Right renal pelvis (tissue), 4 donors: ENCODE measurements at places on chromosomes 5 and 9. TPM values are rescaled to one million over a fixed set of nuclear protein-coding genes. Genes with fewer than 3 reads are reported as not detected.

CAMK4 gene
- 5.7 TPM for polyA plus RNA-seq

SH3RF2 gene
- 4.8 TPM for polyA plus RNA-seq

GRCh38 chr9:83708515-83709158 is 879 bp upstream of the UBQLN1 start:
- no peak for DNase-seq

DNA sequence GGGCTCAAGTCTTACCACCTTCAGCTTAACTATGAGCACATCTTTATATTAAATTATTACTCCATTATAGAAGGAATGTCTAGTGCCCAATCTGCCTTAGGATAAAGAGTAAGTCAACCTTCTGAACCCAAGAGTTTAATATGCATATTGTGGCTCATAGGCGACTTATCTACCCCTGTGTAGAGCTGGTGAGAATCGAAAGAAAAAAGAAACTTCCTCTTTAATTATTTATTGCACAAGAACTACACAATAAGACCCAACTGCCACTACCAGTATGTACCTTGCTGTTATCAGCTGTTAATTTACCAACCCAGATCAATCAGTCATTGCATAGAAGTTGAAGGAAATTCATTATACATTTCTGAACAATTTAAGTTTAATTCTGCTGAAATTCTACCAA is 329.1 kb upstream of the SLC24A2 start:
- no peak for DNase-seq

GRCh38 chr9:122274055-122274454 is 9.4 kb downstream of the MRRF start:
- DNase-seq: no peak

DNA sequence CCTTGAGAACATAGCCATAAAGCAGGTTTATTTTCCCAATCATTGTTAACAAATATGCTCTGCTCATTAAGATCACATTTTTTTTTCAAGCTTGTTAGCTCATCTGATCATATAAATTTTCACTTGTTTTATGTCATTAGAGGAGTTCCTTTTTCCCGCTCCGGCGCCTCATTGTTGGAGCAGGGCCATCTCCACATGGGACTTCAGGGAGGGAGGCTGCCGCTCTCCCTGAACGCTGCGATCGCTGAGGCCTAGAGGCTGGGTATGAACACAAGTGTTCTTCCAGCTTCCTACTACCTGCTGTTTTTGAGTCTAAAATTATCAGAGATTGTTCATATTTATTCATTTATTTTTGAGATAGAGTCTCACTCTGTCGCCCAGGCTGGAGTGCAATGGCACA is 246.9 kb downstream of the MPDZ start:
- no peak for DNase-seq

DNA sequence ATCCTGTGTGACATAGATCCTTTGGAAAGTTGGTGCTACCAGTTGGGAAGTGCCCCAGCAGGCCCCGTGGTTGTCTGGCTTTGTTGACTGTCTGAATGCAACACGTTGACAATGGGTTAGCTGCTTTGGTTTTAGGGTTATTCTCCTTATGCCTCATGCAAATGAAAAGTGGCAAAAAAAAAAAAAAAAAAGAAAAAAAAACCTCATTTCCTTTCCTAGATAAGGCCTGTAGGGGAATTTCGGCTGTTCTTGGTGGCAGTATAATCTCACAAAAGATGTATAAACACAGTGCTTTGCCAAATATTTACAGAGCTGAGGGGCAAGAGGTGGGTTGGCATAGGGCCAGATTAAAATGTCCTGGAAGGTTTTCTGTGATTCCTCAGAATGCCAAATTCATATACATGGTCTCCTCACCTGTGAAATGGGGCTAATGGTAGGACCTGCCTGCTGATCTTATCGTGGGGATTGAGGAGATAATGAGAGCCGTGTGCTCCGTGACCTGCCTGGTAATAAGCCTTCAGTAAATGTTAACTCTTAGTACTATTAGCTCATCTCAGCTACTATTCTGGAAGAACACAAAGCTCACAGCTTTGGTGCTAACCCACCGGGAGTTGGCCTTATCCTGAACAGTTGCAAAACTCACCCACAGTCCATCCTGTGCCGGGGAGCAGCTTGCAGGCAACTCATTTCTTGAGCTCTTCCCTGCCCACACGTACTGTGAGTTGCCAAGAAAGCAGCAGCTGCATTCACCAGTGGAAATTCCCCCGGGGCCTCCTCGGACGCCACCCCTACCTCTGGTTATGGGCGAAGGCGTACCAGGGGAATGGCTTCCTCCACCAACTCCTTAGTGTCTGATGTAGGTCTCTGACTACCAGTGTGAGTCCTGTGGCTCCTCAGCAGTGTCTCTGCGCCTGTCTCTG is 220.3 kb downstream of the NR3C1 start:
- no peak for DNase-seq

MTREX gene
- 74.9 TPM for polyA plus RNA-seq

GRCh38 chr5:64299805-64300204 is 134.2 kb downstream of the RNF180 start:
- no peak for DNase-seq

DNA sequence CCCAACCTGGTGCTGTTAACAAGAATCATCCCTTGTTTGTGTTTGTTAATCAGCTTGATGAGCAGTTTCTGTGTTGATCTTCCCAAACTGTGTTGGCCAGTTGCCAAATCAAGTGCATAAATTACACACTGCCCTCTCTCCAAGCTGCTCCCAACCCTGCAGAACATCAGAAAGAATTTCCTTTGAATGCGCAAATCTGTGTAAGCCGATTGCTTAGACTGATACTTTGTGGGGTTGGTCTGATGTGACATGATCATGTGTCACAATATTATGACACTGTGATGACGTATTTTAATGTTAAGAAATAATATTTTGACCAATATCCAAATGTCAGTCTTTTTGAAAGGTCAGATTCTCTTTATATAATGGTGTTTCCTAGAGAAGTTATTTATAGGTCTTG is 766.4 kb upstream of the WWC1 start:
- DNase-seq: no peak

SPINK7 gene
- 0.14 TPM for polyA plus RNA-seq

- DNase-seq: no peak
Observed at GRCh38 chr5:56145511-56145910, 87.6 kb downstream of the ANKRD55 start.

GRCh38 chr5:140321796-140322195 is 18.9 kb upstream of the PFDN1 start:
- no peak for DNase-seq

GRCh38 chr5:150081541-150082283 is 4.6 kb downstream of the CSF1R start:
- DNase-seq: peak; percentile 8

DNA sequence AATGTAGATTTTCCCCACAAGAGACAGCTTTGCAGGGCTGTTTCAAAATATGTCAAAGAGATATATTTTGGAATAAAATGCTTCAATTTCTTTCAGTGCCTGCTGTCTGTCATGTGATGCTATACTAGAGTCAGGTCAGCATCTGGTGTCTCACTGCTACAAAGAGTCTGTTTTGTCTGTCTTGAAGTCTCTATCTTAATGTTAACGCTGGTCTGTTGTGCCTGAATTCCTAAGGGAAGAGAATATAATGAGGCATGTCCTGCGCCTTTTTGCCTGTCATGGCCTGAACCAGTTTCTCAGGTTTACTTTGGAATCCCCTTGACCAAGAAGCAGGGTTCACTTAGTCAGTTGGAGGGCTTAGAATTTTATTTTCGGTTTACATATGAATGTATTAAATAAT is 176.4 kb downstream of the PDZD2 start:
- no peak for DNase-seq

- DNase-seq: no peak
Observed at GRCh38 chr5:78633700-78634099, 14.9 kb downstream of the LHFPL2 start.

DNA sequence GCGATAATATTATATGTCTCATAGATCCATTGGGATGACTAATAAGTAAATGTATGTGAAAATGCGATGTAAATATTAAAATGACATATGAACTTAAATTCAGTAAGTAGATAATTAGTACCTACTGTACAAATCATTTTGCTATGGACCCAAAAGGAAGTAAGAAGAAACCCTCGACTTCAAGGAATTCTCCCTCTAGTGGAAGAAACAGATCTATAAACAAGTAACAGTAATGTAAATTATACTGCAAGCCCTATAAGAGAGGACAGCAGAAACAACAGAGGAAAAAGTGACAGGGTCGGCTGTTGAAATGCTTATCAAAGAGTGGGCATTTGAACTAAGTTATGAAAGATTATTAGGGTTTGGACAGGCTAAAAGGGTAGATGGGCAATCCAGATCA is 320.3 kb downstream of the DMAC1 start:
- DNase-seq: no peak

DNA sequence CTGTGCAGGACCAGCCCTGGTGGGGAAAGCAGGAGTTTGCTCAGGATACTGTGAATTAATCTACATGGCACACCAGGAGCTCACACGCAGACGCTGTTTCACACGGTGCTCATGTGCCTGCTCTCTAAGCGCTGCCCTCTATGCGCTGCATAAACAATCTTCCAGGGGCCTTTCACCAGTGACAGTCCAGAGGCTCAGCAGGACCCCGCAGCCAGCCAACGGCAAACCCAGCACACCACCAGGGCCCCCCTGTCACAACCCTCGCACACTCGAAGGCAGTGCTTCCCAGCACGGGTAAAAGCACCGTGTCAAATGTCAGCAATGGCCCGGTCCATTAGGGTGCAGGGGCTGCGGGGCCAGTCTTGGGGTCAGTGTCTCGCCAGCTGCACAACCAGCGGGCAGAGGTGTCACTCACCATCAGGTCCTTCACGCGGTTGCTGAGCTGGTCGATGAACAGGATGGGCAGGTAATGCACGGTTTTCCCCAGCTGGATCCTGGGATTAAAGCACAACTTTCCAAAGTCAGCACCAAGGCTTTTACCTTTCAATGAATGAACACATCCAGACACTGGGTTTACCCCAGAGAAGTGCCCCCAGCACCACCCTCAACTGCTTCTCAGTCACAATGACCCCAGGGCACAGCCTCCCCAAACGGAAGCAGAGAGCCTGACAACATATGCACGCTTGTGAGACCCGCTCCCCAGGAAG is 7.3 kb downstream of the CLPTM1L start:
- DNase-seq: no peak

DNA sequence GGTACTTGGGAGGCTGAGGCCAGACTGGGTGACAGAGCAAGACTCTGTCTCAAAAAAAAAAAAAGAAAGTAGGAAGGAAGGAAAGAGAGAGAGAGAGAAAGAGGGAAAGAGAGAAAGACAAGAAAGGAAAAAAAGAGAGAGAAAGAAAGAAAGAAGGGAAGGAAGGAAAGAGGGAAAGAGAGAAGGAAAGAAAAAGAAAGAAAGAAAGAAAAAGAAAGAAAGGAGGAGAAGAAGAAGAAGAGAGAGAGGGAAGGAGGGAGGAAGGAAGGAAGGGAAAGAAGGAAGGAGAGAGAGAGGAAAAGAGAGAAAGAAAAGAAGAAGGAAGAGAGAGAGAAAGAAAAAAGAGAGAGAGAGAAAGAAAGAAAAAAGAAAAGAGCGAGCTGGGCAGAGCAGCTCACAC is 3.1 kb upstream of the ZER1 start:
- no peak for DNase-seq

GRCh38 chr9:36415822-36416525 is 15.9 kb upstream of the RNF38 start:
- no peak for DNase-seq

DNA sequence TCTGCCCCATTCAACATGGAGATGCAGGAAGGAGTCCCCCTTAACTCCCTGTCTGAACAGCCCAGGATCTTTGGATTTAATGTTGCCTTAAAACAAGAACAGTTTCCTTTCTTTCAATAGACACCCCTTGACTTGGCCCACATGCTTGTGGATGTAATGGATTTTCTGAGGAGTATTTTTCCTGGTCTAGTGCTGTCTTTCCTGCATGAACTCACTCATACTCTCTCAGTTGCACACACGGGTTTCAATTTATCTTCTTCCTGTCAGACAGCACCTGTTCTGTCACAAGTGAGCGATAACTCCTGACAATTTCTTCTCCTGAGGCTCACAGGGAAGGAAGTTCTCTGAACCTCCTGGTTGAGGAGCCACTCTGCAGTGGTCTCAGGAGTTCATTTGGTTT is 85.1 kb downstream of the ACER2 start:
- no peak for DNase-seq
